NCI-H748 treated with DMSO at 0.1 percent for 48 hours (cell line): ENCODE measurements at places on chromosomes 16 and 17.
A peak's percentile ranks its signal among the peaks of the same experiment; 100 is the strongest.

DNA sequence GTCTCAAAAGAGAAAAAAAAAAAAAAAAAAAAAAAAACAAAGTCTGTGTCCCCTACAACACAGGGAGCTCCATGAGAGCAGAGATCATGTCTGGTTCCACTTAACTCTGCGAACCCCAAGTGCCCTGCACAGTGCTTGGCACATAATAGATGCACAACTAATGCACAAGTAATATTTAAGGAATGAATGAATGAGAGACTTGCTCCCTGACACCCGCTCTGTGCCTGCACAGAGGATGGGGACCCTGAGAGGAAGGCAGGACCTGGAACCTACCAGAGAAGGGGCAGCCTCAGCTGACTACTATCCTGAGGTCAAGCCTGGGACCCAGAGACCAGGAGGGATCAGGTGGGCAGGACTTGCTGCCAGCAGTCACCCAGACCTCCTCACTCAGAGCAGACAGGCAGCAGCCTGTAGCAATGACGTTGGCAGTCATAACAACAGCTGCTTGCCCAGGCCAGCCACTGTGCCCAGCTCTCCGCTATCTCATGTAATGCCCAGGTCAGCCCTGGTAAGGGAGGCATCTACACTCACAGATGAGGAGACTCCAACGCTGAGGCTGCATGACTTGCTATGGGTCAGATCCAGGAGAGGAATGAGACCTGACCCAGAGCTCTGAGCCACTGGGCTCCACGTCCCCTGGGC is 2.9 kb downstream of the MYO15A start:
- DNase-seq: no peak

GRCh38 chr17:44952946-44953475 is 5.4 kb upstream of the KIF18B start:
- DNase-seq: no peak

DNA sequence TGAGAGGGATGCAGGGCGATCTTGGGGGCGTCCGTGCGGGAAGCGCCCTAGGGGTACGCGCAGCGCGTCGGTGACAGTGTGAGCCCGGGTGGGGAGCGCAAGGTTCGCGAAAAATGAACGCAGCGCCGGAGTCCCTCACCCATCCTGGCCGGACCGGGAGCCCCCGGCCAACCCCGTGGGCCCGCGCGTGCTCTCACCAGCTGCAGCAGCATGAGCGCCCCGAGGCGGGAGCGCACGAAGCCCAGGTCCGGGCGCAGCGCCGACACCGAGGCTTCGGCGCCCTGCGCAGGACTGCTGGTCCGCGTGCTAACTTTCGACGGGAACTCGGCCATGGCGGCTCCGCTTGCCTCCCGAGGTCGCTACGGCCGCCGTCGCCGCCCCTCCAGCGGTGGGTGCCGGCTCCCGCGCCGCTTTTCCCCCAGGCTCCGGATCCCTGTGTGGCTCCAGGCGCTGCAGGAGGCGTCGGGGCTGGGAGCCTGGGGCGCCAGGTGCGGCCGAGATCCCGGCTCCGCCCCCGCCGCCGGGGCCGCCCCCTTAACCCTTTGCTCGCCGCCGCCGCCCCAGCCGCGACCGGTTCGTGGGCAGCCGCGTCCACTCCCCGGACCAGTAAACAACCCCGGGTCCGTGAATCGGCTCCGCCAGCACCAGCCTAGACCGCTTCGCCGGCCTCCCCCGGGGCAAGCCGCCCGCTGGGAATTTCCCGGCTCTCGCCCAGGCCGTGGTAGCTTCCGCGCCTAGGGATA is at the start of gene PLLP:
Gene PLLP, minus strand, starts transcription at position 464 of the 743 bp plus-strand sequence. Its CDS starts 132 bp downstream, at position 332.
- peak; percentile 5 for DNase-seq

- DNase-seq: no peak
These were observed 12.9 kb downstream of the ZNRF1 start for GRCh38 chr16:75011634-75012307.

- no peak for DNase-seq
These were observed 250.5 kb downstream of the CEP112 start for GRCh38 chr17:65941356-65941899.

DNA sequence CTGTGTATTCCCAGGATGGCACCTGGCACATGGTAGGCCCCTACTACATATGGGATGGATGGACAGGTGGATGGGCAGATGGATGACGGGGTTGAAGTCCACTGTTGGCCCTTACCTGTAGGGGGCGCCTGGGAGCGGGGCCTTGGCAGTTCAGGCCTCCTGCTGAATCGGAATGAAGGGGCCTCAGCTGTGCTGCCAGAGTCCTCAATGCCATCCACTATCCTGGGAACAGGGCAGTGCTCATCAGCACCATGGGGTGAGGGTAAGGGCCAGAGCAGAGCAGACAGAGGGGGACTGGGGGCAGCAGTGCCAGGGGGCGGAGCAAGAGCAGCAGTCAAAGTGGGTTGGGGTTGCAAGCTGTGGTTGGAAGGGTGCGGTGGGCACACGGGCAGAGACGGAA is 8.3 kb upstream of the RAB5C start:
- DNase-seq: no peak

GRCh38 chr17:29138971-29139691 is 41.1 kb downstream of the MYO18A start:
- DNase-seq: no peak

- no peak for DNase-seq
These were observed 43.9 kb upstream of the SSTR5 start for GRCh38 chr16:1028524-1029258.

DNA sequence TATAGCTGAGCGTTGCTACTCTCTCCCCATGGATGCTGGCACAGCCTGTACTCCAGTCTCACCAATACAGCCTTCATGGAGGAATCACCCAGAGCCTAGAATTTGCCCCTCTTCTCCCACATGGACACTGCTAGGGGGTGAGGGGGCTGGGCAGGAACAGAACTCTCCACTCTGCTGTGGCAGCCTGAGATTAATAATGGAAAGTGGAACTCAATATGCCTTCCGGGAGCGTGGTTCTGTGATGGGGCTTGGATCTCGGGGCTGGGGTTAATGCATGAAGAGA is 1.2 kb downstream of the SLC9A5 start:
- no peak for DNase-seq

GRCh38 chr16:85441189-85441889 is 171.8 kb upstream of the GSE1 start:
- DNase-seq: no peak

- DNase-seq: no peak
These were observed 2.5 kb downstream of the PHF12 start for GRCh38 chr17:28948873-28949184.

GRCh38 chr16:46980926-46981325 is 7.5 kb upstream of the DNAJA2 start:
- DNase-seq: no peak

GRCh38 chr16:1772362-1772907 is at the start of gene EME2:
EME2 (plus strand) TSS chr16:1772810; CDS start chr16:1773228, 418 bp downstream.
- DNase-seq: no peak

- DNase-seq: peak; percentile 47
These were observed 8.0 kb downstream of the SPPL2C start for GRCh38 chr17:45852535-45853297.

GRCh38 chr17:27783440-27784350 is 16.6 kb downstream of the NOS2 start:
- DNase-seq: no peak

GRCh38 chr16:56749672-56750491 is 20.0 kb downstream of the NUP93 start:
- no peak for DNase-seq
